ENCODE measurements at places on chromosomes 2 and 18. TPM values are rescaled to one million over a fixed set of nuclear protein-coding genes. Genes with fewer than 3 reads are reported as not detected.

- DNase-seq, result no peak
These were observed 8.9 kb upstream of the CHST10 start for GRCh38 chr2:100426384-100426720.

GRCh38 chr18:53534695-53535094, 689.8 kb downstream of the MBD2 start:
- DNase-seq, result no peak

- DNase-seq, result no peak
These were observed 13.4 kb upstream of the LRPPRC start for GRCh38 chr2:44009136-44009735.

DNA sequence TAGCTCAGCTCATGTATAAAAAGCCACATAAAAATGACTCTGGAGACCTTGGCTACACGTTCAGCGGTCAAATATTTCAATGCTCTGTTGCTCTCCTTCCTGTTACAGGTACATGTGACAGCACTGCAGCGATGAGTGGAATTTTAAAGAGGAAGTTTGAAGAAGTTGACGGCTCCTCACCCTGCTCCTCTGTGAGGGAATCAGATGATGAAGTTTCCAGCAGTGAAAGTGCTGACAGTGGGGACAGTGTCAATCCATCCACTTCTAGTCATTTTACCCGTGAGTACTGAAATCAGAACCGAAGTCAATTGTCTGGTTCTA, 125.4 kb downstream of the CSRNP3 start:
- no peak for DNase-seq

DNA sequence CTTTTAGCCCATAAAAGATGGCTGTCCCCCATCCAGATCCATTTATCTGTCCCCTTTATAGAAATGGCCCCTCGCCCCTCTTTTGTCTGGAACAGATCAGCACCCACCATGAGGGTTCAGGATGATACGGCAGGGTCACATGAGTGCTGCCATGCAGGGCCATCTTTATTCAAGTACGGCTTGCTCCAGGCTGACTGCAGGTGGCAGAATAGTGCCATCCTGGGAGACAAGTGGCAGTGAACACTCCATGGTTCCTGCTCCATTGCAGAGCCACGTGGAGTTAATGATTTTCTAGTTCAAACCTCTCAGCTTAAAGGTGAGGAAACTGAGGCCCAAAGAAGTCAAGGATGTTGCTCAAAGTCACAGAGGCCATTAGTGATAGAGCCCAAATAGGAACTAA, 180.6 kb downstream of the CLIP4 start:
- DNase-seq, result no peak

DNA sequence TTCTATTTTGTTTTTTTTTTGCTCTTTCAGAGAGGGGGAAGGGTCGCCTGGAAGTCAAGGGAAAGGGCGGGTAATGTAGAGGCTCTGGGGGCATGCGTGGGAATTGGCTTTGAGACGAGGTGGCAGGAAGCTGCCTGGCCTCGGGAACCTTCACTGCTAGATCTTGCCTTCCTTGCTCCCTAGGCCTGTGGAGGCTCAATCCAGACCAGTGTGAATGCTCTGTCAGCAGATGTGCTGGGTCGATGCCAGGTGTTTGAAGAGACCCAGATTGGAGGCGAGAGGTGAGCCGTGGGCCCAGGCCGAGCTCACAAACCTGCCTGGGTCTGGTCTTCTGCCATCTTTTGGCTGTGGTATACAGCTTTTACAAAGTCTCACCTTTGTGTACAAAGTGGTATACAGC, 15.5 kb downstream of the CCT7 start:
- no peak for DNase-seq

DNA sequence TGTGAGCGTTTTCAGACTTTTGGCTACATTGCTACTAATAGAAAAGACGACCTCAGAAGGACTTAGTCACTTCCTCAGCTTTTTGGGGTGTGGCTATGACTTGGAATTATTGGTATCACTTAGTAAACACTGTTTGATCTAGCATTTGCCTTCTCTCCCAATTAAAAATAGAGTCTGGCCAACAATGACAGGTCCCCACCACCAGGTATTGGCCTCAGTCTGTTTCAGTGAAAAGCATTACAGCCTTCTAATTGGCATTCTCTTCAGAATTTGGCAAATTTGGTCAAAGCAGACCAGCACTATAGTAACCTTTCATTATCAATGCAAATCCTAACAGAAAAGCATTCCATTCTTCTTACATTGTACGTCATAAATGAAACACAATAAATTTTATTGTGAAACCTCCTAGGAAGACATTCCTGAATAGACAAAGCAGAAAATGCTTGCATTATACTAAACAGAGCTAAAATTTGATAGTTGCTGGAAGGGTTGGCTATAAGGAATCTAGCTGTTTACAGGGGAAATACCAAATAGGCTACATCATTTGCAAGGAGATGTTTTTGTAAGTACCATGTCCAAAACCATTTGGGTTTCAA, 613.9 kb downstream of the IRS1 start:
- DNase-seq, result no peak

The EIPR1 gene
- polyA plus RNA-seq, result 26.5 TPM

The SIX2 gene
- polyA plus RNA-seq, result 11.8 TPM

The HPCAL1 gene
- polyA plus RNA-seq, result 31.3 TPM
